AG08396 (cell line): ENCODE measurements at places on chromosomes 12 and 14.

- no peak for DNase-seq
Observed at GRCh38 chr12:116604178-116604895, 45.2 kb downstream of the MAP1LC3B2 start.

DNA sequence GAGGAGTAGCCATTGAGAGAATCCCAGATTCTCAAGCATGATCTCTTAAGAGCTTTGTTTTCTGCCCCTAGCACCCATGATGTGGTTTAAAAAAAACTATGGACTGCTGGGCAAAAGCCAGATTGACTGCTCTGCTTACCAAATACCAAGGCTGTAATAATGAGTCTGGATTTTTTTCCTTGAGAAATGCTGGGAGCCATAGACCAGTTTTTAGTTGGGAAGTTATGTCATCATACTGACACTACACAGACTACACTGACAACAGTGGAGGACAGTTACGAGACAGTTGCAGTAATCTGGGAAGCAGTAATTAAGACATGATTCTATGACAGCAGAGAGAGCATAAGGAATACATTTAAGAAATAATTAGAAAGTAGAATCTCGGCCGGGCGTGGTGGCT, 35.8 kb downstream of the SPATA7 start:
- DNase-seq = no peak

DNA sequence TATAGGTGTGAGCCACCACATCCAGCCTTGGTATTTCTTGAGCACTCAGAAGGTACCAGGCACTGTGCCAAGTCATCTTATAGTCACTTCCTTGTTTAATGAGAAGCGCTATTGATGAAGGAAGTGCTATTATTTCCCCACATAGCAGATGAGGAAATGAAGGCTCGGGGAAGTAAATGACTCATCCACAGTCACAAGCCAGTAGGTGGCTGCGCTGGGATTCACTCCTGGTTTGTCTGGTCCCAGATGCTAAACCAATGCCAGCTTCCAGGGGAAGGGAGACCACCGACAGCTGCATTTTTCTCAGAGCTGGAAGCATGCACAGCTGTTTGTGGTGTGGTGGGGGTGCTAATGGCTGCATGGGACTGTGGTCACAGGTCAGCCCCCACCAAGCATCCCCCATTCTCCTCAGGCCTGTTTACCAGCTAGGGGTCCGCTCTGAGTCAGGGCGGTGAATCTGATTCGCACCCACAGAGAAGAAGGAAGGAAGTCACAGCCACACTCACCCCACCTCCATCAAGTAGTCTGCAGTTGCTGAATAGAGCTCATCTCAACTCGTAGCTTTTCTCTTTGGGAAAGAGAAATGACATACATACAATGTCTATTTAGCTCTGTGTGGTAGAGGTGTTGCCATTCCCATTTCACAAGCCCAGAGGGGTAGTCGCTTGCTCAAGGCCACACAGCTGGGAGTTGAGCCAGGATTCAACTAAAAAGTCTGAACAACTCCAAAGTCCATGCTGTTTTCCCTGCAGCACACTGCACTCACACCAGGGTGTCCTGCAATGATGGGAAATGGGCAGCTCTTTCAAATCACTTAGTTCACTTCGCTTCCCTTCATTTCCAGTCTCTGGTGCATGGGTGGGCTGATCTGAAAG, 6.3 kb upstream of the LTBP2 start:
- no peak for DNase-seq

- no peak for DNase-seq
Observed at GRCh38 chr12:47709671-47710070, 3.8 kb upstream of the RPAP3 start.

DNA sequence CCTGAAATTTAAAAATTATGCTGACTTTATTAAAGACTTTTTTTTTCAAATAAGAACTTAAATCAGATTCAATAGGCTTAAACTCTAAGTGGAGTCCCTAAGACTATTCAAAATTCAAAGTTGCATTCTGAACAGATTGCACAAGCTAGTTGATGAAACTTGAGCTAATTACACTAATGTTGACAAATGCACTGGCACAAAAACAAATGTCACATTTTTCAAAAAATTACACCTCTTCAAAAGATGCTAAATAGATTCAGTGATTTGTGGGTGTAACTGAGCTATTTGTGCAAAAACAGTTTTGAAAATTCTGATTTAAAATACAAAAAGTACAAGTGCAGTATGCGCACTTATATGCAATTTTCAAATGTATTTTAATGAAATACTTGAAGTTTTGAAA, 205.4 kb downstream of the RERGL start:
- DNase-seq = no peak

DNA sequence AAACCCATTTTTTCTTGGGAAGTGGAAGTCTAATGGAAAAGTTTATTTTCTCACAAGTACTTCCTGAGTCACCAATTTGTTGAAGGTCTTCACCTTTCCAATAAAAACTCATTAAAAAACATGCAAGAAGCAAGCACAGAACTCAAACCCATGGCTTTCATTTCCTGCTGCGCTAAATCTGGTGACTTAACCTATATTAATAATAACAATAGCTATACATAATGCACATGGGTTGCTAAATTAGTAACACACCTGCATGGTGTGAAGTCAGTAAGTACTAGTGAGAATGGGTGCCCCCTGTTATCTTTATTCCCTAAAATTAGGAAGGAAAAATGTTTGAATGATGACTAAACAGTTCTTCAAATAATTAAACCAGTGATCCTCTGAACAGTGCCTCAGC, 52.3 kb downstream of the PPP2R5C start:
- DNase-seq = no peak

DNA sequence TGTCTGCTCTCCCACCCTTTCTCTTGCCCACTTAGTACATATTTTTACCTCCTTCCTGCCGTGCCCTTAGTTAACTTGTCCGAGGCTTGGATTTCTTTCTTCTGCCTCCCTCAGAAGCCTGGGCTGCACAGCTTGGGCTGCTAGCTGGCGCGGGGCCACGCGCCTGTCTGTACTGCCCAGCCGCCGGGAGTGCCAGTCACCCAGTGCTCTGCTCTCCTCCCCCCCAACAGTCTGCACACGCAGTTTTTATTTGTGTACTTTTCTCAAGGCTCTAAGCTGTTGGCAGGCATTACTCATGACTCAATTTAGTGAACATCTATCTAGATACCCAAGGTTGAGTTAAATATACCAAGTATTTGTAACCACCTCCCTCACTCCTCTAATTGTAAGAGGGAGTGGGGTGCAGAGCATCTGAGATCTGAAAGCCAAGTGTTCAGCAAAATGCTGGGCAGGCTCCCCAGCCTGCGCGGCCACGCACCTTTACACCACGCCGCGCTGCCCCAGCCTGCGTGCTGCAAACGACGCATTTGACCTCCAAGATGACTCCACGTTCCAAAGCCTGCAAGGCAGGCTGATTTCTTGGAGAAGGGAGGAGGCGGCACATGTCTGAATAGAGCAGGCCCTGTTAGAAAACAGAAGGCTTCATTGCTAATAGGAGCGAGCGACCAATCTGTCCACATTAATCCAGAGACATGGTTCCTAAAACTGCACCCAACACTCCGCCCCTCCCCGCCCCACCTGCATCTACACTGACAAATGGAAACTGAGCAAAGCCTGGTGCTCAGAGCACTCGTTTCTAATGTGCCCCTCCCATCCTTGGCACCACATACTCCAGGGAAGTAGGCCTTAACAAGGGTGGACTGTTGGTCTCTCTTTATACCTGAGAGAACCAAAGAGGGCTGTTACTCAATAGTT, 18.2 kb upstream of the CACNA2D4 start:
- peak; percentile 79 for DNase-seq

GRCh38 chr12:116015525-116015924, 262.0 kb downstream of the MED13L start:
- peak; percentile 36 for DNase-seq

- DNase-seq = peak; percentile 34
Observed at GRCh38 chr14:52279408-52279807, 11.9 kb downstream of the PTGDR start.

GRCh38 chr14:65748796-65749195, 336.3 kb downstream of the FUT8 start:
- no peak for DNase-seq

- DNase-seq = no peak
Observed at GRCh38 chr12:107761502-107761904, 566 bp upstream of the PRDM4 start.

DNA sequence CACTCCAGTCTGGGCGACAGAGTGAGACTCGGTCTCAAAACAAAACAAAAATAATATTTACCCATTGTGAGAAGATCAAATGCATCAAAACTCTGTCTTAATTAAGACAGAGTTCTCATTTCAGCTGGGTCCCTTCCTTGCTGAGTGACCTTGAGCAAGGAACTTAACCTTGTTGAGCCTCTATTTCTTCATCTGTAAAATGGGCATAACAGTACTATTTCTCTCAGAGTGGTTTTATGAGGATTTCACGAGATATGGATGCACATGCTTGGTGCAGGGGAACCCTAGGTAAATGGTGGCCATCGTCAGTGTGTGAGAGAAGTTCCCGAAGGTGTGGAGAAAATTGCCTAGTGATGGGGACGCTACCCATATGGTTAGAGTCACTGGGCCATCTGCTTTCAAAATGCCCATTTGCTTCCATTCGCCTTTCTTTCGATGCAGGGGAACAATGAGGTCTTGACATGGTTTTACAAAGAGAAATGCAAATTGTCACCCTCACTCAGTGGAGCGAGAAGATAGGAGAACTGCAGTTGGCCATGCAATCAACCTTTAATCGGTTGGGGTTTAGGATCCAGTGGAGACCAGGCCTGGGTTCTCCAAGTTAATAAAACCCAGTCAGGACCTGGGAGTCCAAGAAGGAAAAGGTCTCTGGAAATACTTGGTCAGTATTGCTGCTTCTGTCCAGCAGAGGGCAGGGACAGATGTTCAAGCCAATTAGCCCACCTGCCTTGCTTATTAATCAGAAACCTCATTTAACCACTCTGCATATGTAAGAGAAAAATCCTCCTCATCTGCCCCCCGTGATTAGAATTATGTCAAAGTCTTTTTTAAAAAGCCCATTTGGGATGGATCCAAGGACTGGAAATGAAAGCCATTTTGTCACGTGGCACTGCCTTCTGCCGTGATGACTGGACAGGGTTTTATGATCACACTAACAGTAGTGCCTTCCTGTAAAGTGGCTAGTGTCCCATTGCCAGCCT, 37.2 kb downstream of the CFAP251 start:
- peak; percentile 25 for DNase-seq
